ENCODE measurements at places on chromosomes 3 and 15.

DNA sequence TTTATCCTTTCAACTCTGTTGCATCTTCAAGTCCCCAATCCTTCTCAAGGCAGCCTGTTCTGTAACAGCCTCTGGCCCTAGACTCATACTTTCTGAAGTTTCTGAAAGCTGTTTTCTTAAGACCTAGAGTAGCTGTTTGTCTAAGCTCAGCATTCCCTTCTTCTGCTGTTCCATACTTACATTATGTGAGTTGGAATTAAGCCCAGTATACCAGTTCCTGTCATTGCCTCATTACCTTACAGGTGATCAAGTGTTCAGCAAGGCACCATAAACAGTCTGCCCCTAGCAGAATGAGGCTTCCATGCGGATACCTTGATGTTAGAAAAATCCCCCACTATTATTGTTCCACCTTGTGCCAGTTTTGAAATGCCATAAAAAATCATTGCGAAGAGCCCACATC lies 180.6 kb downstream of the PLCL2 start:
- no peak for DNase-seq

GRCh38 chr3:119534296-119534695 lies 25.1 kb downstream of the CD80 start:
- no peak for DNase-seq

GRCh38 chr15:89363133-89363532 lies 28.5 kb upstream of the POLG start:
- no peak for DNase-seq

- DNase-seq, result no peak
Measured at GRCh38 chr3:133984975-133985374, 44.8 kb downstream of the SLCO2A1 start.

DNA sequence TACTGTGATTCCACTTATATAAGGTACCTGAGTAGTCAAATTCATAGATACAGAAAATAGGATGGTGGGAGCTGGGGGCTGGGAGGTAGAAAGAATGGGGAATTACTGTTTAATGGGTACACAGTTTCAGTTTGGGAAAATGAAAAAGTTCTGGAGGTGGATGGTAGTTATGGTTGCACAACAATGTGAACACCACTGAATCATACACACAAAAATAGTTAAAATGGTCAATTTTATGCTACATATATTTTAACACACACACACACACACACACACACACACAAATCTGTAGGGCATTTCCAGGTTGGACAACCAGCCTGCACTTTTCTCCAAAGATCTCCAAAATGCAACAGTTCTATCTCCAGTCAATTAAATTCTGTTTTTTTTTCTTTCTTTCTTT lies 1.4 kb downstream of the CCDC32 start:
- DNase-seq, result no peak

GRCh38 chr15:57160823-57161560 lies 215.3 kb upstream of the CGNL1 start:
- peak; percentile 5 for DNase-seq

- no peak for DNase-seq
Measured at GRCh38 chr3:101814835-101815234, 34.5 kb upstream of the NFKBIZ start.

DNA sequence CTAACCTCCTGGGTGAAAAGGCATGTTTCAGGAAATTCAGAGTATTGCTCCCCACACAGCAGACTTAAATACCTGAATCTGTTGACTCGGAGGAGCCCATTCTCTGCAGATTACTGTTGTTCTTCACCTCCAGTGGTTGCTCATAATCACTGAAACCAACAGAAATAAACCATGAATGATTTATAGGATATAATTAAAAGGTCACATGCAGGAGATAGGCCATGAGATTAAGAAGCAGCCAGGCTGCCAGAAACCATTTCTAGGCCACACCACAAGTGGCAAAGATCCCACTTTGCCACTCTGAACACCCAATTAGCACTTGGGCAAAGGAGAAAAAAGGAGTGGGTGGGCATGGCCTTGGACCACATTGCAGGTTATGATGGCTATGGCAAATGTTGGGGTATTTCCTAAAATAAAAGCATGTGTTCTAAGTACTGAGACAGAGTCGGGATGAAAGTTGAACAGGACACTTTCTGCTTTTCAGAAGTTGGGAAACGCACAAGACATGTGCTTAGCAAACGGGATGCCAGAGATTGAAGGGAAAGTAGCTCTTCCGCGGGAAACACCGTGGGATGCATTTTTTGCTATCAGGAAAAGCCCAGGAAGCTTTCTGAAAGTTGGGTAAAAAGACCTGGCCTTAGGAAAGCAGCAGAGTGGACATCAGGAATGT lies 1.5 kb downstream of the CDC25A start:
- no peak for DNase-seq

GRCh38 chr3:101518421-101518871 lies 5.4 kb upstream of the SENP7 start:
- no peak for DNase-seq

DNA sequence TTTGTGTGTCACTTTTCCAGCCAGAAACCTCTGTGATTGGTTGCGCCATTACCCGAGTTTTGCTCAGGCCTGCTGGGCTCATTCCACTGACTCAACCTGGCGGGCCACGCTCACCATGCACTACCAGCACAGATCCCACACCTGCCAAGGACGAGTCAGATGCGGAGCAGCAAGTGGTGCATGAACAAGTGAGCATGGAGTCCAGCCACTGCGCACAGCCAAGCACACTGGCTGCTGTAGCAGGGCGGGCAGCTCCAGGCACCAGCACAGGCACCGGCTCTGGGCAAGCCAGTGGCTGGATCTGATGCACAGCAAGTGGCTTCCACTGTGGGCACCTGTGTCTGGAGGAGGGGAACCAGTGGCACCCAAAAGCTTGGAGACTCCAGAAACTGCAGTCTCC lies 110.4 kb downstream of the CBLB start:
- no peak for DNase-seq

DNA sequence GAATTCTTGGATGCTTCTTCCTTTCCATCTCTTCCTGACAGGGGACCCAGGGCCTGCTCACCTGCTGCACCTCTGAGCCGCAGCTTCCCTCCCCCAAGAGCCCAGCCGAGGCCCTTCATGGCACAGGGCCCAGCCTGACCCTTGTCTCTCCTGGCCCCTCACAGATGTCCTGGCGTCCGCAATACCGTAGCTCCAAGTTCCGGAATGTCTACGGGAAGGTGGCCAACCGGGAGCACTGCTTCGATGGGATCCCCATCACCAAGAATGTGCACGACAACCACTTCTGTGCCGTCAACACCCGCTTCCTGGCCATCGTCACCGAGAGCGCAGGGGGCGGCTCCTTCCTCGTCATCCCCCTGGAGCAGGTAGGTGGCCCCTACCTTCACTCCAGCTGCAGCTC lies 66.2 kb downstream of the CORO2B start:
- no peak for DNase-seq

- DNase-seq, result no peak
Measured at GRCh38 chr3:42884324-42884723, 8.6 kb upstream of the CYP8B1 start.

DNA sequence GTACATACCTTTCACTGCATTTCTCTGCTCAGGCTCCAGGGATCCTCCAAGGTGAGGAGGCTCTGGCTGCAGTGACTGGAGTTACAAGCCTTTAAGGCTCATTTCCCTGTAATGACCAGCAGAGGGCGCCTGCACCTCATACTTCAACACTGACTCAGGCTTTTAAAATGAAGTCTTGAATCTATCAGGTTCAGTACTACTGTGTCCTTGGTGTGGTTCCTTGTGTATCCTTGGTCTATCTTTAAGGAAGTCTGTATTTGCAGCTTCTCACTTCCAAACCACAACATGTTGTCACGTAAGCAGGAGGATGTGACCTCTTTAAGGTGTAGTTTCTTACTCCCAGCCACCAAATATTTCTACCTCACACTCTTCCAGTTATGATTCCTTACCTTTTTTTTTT lies 122.5 kb upstream of the ZBED2 start:
- peak; percentile 35 for DNase-seq

DNA sequence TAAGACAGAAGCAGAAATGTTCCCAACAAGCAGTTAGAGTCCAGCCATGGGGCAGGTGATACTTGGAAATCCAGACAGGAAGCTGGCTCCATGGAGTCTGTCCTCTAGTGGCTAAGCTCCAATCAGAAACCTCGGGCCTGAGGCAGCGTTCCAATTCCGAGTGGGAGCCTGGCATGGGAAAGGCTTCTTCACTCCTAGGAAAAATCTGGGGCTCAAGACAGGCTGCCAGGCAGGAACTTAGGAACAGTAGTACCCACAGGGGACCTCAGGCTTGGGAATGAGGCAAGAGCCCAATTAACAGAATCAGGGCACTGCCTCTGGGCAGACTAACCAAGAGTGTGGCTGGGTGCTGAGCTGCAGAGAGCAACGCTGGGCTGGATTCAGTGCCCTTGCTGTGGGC lies 6.2 kb upstream of the ATP13A4 start:
- no peak for DNase-seq

DNA sequence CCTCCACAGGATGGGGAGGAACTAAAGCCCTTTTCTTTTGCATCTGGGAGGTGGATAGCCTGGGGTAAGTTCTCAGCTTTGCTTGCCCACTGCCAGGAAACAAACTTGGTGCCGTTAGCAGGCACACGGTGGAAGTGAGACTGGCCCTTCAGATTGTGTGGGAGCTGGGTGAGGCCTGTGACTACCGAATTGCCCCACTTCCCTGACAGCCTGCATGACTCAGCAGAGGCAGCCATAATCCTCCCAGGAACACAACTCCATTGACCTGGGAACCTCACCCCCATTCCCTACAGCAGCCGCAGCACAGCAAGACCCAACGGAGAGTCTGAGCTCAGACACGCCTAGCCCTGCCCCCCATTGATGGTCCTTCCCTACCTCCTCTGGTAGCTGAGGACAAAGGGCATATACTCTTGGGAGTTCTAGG lies 282.6 kb downstream of the KLF13 start:
- DNase-seq, result no peak

DNA sequence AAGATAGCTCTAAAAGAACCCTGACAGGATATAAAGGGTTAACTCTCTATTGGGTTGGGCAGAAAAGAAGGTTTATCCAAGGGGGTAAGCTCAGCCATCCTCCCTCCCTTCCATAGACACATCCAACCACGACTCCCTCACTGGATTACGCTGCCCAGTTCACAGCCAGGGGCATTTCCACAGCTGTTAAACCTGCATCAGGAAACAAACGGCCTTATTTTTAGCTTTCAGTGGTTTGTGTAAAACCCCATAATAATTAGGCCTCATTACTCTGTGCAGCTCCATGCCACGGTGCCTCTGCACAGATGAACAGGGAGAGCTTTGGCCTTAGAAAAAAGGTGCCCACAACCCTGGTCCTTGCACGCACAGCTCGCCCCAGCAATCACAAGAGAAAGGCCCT lies 110.6 kb downstream of the GABRB3 start:
- no peak for DNase-seq

DNA sequence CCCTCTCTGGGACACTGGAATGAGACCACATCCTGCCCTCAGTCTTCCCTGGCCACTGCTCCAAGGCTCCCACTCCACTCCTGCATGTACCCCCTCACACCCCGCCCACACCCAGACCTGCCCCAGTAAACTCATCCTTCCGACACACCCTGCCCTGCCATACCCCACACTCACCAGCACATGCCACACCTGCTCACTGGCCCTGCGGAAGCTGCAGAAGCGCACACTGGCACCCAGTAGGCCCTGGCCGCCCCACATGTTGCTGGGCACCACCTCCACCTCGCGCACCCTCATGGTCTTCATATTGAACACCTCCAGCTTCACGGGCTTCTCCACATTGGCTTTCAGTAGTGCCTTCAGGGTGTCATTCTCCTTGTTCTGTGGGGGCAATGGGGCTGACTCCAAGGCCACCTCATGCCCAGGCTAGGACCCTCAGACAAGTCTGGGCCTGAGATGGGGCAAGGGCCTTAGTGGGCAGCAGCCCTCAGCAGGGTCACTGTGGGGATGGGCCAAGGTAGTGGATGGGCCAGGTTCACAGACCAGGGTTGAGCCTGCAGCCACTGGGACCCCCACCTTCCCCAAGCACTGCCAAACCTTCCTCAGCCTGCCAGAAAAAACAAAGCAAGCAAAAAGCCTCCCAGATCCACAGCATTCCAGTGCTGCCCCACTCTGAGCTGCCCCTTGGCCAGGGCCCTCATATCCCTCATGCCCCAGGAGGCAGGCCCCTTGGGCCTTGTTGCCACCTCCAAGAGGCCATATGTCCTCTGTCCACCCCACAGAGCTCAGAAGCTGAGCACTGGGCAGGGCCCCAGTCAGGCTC lies 4.7 kb downstream of the GORASP1 start:
- DNase-seq, result no peak

GRCh38 chr3:126151562-126152302 lies 28.7 kb downstream of the ALDH1L1 start:
- no peak for DNase-seq

DNA sequence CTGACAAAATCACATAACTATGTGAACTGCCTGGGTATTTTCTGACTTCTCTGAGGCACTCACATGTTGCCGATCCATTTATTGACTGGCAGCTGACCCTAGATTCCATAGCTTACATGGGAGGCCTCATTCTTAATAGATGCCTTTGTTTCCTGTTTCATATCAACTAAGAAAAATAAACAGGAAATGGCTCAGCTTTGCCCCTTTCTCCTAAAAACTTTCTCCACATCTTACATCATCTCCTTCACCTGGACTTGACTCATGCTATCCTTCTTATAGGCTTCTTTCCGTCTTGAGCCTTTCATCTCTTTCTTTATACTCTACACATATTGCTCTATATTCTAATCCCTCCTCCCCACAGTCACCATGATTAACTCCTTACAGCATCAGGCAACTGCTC lies 38.0 kb downstream of the TXNRD3 start:
- DNase-seq, result no peak

GRCh38 chr3:177108648-177109047 lies 88.6 kb downstream of the TBL1XR1 start:
- DNase-seq, result no peak

GRCh38 chr3:76943671-76944070 lies 96.2 kb upstream of the ROBO2 start:
- DNase-seq, result no peak

DNA sequence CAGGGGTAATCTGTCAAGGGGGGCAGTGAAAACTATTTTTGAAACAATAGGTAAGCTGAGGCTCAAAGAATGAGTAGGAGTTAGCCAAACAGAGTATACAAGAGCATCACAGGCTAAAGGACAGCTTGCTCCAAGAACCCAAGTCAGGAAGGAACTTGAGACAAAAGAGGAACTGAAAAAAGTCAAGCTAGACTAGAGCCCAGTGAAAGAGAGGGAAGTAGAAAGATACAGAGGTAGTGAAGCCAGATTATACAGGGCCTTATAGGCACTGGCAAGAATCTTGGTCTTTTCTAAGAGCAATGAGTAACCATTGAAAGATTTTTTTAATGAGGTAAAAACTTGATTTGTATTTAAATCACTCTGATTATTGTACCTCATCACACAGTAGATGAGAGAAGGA lies 69.9 kb downstream of the FILIP1L start:
- no peak for DNase-seq

Data from H54 (cell line).